ENCODE measurements at places on chromosomes 6 and 20.

- no peak for DNase-seq
These were observed 16.6 kb upstream of the SLC22A1 start for GRCh38 chr6:160104821-160105517.

DNA sequence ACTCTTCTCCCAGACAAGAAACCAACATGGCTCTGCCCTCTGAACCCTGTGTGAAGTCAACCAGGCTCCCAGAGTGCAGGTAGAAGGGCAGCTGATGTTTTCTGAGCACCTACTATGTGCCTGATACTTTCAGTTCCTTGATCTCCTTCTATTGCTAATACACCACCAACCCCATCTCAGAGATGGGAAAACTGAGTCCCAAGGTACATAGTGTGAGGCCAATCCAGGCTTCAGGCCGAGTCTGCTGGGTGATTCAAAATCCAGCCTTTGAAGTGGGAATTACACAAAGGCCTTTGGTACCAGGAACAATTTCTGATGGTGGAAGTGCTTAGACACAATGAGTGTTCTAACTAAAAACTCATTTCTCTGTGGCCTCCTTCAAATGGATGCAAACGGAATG lies 96.3 kb downstream of the NFATC2 start:
- no peak for DNase-seq

- DNase-seq: no peak
These were observed 1.1 kb downstream of the EDN1 start for GRCh38 chr6:12291071-12291838.

DNA sequence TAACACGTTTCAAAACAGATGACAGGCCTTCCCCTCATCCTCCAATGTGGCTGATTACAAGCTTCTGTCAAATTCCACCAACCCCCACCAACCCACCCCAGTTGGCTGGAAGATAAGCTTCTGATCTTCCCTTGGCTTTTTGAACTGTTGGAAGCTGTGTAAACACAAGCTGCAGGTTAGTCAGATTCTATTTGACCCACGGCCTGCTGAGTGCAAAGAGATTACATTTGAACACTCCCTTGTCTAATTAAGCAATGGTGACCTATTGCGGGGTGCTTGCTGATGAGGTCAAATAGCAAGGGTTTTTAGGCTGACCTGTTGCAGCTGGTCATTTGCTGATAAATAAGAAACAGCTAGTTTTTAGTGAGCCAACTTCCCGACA lies 379.7 kb downstream of the BMP2 start:
- DNase-seq: no peak

DNA sequence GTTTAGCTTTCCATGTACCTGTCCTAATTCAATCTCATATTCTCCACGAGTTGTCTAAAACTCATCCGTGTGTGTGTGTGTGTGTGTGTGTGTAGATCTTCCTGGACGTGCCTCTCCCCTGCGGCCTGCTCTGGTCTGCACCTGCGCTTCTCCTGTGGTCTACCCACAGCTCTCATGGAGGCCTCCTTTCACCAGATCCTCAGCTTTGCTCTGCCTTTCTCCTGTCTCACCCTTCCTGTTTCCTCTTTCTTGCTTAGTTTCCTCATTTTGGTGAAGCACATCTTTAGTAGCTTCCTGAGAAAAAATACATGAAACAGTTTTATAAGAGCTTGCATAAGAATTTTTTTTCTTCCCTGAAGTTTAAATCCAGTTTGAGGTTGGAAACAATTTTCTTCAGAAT lies 18.1 kb downstream of the SLX4IP start:
- DNase-seq: peak; percentile 88

DNA sequence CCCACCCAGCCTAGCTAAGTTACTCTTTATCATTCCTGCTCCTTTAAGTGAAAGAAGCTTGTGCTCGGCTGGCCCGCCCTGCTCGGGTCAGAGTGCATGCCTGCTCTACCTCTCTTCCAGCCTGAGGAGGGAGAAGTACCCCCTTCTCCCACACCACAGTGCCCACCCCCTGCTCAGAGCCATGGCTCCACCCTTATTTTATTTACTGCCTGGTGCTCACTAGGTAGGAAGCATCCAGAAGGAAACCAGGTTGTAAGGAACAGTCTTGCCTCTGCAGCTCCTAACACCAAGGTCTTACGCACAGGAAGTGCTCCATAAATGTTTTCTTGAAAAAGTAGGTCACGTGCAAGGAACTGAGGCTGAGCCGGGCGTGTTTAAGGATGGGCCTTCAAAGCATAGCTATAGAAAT lies 105.7 kb upstream of the SNX9 start:
- no peak for DNase-seq

GRCh38 chr20:4797275-4797674 lies 75.6 kb downstream of the PRND start:
- no peak for DNase-seq

DNA sequence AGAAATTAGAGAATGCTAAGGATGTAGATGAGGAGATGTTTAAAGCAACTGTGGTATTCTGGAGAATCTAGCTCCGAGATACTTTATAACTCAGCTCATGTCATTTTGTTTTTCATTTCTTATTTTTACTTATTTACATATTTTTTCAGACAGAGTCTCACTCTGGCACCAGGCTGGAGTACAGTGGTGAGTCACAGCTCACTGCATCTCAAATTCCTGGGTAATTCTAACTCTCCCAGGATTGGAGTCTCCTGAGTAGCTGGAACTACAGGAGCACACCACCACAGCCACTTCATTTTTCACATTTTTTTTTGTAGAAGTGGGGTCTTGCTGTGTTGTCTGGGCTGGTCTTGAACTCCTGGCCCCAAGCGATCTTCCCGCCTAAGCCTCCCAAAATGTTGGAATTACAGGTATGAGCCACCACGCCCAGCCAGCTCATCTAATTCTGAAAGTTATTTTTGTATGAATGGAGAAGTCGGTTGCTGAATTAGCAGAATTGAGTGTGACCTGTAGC lies 94.3 kb upstream of the FAM8A1 start:
- no peak for DNase-seq

DNA sequence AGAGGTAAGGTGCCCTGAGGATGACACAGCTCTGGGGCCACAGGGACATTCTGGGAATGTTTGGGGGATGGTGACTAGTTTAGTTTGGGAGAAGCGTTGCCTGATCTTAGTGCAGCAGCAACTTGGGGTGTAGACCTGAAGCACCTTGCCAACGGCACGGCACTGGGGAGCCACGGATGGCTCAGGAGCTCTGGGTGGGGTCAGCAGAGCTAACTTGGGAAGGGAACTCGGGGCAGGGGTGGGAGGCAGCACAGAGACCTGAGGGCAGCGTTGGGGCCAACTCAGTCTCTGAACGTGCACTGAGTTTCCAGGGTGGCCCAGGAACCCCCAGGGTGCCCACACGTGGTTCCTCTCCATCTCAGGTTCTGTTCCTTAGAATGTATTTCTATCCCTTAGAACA lies 14.9 kb downstream of the THBS2 start:
- DNase-seq: no peak

GRCh38 chr20:40579701-40580100 lies 109.3 kb downstream of the MAFB start:
- DNase-seq: no peak

GRCh38 chr20:38195521-38195920 lies 30.5 kb upstream of the TGM2 start:
- no peak for DNase-seq

DNA sequence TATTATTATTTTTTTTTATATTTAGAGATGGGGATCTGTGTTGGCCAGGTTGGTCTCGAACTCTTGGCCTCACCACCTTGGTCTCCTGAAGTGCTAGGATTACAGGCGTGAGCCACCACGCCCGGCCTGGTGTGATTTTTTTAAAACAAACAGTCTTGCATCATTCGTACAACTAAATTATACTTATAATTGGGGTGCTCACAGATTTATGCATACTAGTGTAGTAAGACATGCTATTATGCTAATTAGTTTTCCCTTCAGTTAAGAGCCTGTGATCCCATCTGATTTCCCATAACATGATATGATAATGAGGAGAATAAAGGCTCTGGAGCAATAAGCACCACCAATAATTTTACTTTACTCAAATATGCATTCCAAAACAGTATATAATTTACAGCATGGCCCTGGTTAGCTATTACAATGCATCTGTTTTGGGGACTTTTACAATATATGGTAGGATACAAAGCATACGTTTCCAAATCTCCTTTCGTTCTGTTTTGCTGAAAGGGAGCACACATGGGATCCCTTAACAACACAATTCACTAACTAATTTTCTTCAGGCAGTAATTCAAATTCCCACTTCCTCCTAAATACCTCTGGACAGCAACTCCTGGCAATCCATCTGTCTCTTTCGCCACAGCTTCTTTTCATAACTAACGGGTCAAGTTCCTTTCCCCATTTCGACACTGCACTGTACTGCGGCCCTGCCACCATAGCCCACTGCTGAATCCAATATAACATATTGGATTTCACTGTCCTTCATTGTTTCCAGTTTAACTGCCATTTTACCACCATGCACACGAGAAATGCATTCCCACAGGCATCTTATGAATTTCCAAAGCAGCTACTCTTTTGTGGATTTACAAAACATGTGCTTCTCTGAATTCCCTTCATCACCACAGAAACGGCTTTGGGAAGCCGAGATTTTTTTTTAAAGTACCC lies 1.7 kb downstream of the NUDT3 start:
- peak; percentile 68 for DNase-seq

GRCh38 chr6:17001188-17001587 lies 100.7 kb upstream of the STMND1 start:
- DNase-seq: no peak

- DNase-seq: no peak
These were observed 10.9 kb downstream of the SPAG4 start for GRCh38 chr20:35626386-35627001.

DNA sequence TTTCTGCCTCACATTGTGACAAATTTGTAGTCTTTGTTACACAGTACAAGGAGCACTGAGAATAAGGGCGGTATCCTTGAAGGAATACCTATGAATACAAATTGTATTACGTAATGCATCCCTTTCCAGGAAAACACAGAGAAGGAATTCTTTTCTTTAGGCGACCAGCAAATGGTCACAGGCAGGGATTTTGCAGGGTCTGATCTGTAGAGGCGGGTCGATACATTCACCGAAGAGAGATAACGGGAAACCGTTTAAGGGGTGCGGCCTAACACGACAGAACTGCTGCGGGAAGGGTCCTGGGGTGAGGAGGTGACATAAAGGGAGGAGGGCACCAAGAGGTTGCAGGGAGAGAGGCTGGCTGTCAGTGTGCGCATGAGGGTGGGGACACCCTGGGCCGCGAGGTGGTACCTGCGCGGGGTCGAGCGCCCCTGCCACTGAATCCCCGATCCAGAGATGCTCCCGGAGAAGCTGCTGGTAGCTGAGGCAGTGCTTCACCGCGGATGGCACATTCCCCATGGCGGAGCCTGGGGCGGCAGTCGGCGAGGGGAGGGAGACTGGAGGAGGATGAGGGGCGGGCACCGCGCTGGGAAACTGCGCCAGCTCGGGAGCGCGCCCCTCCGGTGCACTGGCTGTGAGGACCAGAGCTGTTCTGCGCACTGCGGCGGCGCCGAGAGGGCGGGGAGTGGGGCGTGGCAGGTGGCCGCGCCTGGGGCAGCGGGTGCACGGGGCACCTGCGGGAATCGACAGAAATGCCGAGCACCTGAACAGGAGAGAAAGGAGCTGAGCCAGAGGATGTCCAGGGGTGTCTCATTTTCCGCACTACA lies at the start of gene HMGCLL1:
TSS of gene HMGCLL1 (minus strand) at position 656 of the 827 bp plus-strand sequence. CDS start at position 519, 137 bp downstream.
- no peak for DNase-seq

GRCh38 chr6:158687506-158687905 lies 37.7 kb downstream of the SYTL3 start:
- no peak for DNase-seq

DNA sequence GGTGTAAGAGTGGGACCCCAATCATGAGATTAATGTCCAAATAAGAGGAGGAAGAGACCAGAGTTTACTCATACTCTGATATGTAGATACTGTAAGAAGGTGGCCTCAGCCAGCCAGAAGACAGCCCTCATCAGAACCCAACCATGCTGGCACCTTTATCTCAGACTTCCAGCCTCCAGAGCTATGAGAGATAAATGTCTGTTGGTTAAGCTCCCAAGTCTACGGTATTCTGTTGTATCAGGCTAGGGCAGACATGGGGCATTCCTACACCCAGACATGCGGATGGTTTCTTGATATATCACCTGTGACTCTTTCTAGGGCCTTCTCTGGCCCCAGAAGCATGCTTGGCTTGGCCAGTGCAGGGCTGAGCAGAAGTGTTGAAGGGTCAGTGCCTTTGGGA lies 247.4 kb upstream of the RIN2 start:
- peak; percentile 81 for DNase-seq

GRCh38 chr20:20034486-20034885 lies 17.3 kb downstream of the NAA20 start:
- no peak for DNase-seq

DNA sequence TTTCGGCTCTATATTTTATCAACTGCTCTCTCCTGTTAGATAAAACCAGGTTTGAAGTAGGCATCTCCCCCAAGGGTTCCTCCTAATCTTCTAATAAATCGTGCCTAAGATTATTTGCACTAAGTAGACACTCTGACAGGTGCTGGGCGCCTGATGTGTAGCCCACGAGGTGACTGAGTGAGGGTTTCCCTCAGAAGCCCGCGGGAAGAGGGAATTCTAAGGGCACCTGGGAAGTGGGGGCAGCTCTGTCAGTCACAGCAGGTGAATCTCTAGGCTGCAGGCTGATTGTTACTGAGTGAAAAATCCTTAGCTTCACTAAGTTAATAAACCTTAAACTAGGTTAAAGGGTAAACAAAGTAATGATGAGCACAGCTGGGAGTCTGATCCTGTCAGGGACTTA lies 68.2 kb downstream of the PXDC1 start:
- no peak for DNase-seq

- peak; percentile 89 for DNase-seq
These were observed 1.2 kb downstream of the SLC2A4RG start for GRCh38 chr20:63740627-63741353.

- DNase-seq: peak; percentile 37
These were observed 1249.0 kb upstream of the CITED2 start for GRCh38 chr6:140623498-140623897.

DNA sequence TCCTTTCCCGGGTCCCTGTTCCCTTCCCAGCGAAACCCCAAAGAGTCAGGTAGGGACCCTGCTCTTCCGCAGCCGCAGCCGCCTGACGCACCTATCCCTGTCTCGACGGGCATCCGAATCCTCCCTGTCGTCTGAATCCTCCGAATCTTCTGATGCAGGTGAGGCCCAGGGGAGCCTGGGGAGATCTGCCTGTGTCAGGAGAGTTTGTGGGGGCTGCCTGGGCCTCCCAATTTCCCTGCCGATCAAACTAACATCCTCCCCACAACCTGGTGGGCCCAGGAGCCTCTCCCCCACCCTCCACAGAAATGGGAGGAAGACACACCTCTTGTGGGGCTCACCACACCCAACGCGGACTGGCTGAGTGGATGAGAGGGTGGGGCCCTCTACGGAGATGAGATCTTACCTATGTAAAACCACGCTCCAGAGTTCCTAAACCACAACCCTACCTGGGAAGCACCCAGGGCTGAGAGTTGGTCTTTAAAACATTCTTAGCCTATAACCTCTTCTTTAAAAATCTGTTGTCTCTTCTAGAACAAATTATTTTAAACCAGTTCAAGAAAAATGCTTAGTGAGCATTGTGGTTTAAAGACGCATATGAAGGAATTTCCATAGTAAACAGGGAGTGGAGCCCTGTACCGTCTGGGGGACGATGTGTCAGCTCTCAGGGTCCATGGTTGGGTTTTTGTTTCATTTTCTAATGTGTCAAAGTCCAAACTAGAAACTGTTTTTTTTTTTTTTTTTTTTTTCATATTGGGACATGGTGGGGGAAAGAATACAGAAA lies 1.7 kb downstream of the CDC25B start:
- peak; percentile 42 for DNase-seq

- DNase-seq: no peak
These were observed 17.2 kb upstream of the AHI1 start for GRCh38 chr6:135514706-135515105.
